ENCODE measurements at places on chromosomes 7 and 10. TPM values are rescaled to one million over a fixed set of nuclear protein-coding genes. Genes with fewer than 3 reads are reported as not detected.
A peak's percentile ranks its signal among the peaks of the same experiment; 100 is the strongest.

ASAH2B gene
- polyA plus RNA-seq, result 7.4 TPM

CPA1 gene
- not detected for polyA plus RNA-seq

GRCh38 chr7:99042957-99043356, 101.0 kb downstream of the SMURF1 start:
- DNase-seq, result peak; percentile 73

- DNase-seq, result peak; percentile 96
These were observed 36.2 kb downstream of the LAMB1 start for GRCh38 chr7:107966711-107967110.

- DNase-seq, result no peak
These were observed at the start of gene PRSS58 for GRCh38 chr7:142257958-142258357. TSS of gene PRSS58 (minus strand) at chr7:142258058. CDS start at chr7:142257707, 351 bp downstream.

DNA sequence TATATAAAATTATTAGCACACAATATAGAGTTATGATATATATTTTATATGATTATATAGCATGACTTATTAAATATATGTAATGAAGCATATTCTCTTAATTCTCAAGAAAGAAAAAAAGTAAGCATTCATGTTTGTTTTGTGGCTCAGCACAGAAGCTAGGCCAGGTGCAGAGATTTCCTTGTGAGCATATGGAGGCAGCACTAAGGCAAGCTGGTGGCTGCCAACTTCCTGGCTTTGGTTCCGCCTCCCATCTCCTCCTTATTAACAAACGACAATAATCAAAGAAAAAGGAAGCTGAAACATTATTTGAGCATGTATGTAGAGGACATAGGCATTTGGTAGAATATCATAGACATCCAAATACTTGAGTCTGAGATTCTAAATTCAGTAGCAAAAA, 130.3 kb downstream of the ST7 start:
- no peak for DNase-seq

GRCh38 chr7:121069346-121070100, 81.0 kb downstream of the CPED1 start:
- peak; percentile 67 for DNase-seq

- peak; percentile 56 for DNase-seq
These were observed 172.7 kb downstream of the GNAI1 start for GRCh38 chr7:80307227-80307856.

GRCh38 chr7:36659172-36659516, 65.2 kb downstream of the AOAH start:
- peak; percentile 59 for DNase-seq

DNA sequence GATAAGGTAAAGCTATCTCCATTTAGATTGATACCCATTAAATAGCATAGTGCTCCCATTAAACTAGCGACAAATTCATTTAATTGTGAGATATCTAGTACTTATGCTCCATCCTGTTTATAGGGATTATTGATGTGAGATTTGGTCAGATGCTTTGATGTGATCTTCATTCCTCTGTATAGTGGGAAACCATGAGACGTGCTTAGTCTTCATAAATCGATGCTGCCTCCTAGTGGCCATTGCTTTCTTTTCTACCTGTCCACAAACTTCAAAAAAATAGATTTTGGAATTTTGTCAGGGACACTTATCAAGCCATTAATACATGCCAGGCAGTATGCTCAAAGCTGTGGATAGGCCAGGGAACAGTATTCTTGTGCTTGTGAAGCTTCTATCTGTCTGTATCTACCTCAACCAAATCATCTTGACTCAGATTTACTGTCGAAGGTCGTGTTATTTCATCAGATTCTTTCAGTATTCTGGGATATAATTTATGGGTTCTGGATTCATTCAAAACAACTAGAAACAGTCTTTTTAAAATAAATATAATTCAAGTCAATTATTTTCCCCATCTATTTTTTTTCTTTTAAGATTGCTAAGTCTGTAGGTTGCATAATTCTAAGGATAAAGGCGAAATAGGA, 12.0 kb downstream of the LSM8 start:
- DNase-seq, result peak; percentile 59

DNA sequence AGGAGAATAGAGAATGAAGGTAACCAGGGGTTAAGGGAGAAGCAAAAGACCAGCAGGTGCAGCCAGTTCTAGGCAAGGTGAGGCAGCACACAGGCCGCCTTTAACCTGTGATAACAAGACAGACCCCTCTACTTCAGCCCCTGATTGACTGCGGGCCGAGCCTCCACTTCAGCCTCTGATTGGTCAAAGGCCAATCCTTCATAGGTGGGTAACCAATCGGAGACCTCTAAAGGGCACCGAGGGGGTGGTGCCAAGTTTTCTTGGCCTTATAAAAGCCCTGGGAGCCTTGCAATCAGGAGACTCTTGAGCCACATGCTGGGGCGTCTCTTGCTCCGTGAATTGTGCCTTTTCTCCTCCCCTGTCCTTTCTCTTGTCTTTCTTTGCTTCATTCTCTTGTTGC, 98.8 kb downstream of the ELFN1 start:
- no peak for DNase-seq

- DNase-seq, result no peak
These were observed 105.0 kb upstream of the VIPR2 start for GRCh38 chr7:159249671-159250070.

DNA sequence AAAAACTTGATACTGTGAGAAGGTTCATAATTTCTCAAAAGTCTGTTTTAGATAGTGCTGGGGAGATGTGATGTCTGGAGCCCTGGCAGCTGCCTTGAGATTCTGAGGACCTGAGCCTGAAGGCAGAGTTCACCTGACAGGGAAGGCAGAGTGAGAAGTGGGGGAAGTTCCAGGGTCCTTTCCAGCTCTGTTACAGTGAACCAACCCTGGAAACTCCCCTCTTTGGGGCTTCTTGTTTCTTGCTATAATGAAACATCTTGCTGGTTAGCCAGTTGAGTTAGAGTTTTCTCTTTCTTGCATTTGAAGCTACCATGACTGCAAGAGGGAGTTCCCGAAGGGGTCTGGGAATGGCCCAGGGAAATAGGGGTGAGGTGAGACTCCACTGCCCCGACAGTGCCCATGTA, 158.9 kb upstream of the TNRC18 start:
- no peak for DNase-seq

All from fibroblast of lung (primary cell).